ENCODE measurements at places on chromosomes 5 and 9.

DNA sequence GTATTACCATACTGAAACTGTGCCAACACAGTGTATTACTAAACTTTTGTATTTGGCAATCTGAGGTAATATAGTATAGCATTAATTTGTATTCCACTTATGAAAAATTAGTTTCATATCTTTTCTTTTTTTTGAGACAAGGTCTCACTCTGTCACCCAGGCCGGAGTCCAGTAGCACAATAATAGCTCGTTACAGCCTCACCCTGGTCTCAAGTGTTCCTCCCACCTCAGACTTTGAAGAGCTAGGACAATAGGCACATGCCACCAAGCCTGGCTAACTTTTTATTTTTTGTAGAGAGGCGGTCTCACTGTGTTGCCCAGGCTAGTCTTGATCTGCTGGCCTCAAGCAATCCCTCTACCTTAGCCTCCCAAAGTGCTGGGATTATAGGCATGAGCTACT, 36.1 kb downstream of the POLK start:
- DNase-seq: no peak

DNA sequence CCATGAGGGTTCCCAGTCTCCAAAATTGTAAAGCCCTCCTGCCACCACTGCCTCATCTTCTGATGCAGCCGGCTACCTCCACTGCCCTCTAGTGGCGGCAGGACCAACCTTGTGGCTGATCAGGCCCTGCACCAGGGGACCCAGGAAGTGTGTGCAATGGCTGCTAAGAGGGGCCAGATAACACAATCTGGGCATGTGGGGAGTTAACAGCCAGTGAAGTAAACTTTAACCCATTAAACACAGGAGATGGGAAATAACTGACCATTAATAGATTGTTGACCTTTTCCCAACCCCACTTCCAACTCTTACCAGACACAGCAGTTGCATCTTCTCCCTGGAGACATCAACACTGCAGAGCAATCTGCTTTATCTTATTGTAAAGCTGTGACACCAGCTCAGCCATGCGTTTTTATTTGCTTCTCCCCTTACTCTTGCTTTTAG, 63.3 kb downstream of the FREM1 start:
- DNase-seq: no peak

DNA sequence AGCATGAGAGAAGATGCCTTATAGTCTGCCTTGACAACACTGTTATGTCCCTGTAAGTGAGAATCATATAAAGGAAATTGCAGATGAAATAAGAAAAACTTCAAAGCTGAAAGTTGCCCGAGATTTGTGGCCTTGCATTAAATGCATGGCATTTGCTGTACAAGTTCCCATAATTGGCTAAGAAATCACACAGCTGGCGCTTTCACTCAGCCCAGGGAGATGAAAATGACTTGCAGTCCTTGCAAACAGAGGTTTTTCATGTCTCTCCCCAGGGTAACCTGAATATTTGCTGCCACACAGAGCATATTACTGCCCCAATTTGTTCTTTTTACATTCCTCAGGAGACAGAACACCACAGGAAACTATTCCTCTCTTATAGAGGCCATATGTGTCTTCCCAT, 174.8 kb downstream of the FAM114A2 start:
- DNase-seq: no peak

DNA sequence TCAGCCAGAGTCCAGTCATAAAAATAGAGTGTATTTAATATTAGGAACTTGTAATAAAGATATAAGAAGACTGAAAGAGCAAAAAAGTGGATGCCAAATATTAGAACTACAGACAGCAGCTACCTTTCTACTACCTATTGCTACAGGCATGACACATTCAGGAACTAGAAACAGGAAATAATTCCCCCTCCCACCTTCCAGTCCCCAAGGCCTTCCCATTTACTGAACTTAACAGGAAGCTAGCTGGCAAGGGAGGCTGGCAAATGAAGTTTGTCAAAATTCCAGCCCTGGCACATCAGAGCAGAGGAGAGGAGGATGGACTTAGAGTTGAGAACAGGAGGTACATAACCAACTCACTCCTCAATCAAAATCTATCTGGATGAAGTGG, 50.2 kb upstream of the RIC1 start:
- no peak for DNase-seq

DNA sequence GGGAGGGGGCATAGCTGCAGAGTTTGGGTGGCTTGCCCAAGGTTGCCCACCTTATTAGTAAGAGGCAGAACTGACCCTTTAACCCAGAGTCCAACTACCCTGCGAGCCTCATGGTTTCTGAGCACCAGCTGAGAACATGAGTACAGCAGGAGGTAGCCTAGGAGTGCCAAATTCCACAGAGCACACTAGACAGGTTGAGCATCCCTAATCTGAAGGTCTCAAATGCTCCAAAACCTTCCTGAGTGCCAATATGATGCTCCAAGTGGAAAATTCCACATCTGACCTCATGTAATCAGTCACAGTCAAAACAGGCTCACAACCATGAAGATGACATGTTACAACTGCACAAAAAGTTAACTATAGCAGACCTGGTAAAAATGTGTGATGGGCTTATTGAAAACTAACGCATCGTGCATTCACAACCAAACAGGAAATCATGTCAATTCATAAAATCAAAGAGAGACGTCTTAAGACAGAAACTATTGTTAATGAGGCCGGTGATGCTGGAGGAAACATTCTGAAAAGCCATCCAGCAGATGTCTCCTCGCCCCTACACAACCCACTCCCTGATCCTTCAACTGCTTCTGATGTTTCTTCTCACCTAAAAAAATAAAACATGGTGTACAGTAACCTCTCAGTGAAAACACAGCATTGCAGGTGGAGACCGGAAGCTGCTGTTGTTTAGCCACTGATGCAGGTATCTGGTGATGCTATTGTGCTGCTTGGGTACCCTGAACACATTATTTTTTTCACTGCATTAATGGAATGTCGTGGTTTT, 25.0 kb downstream of the PTCH1 start:
- DNase-seq: no peak

- DNase-seq: no peak
Observed at GRCh38 chr9:35285731-35286130, 123.9 kb downstream of the UNC13B start.

DNA sequence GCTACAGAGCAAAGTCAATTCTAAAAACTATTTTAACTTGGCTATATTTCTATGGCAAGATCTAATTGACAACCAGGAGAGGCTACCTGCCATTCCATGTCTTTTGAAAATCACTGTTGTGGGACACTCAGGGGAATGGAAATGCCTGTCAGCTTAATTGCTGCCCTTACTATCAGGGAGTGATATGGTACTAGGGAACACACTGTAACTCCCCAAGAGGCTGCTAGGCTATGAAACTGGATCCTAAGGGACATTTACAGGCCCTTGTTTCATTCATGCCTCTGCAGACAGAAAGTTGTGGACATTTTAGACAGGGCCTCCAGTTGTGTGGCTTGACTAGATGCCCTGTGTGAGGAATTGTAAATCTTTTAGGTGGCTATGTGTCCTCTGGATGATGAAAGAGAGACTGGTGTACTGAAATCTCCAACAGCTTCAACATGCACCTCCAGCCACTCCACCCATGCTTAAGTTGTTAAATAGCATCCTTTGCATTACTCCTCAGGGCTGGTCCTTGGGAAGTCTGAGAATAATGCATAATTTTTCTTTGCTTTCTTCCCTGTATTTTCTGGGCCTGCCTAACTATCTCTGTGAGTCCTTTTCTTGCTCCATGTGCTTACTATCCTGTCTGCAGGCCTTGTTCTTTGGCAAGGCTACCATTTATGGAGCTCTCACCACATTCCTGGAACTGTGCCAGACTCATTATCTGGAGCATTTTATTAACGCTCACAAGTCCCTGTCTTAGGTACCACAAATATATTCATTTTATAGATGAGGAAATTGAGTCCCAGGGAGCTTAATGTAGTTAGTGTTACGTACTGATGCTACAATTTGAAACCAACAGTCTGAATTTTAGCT, 3.2 kb downstream of the MROH2B start:
- no peak for DNase-seq

- DNase-seq: no peak
Observed at GRCh38 chr5:156819967-156820581, 30.0 kb upstream of the PPP1R2B start.

- peak; percentile 3 for DNase-seq
Observed at GRCh38 chr9:14031060-14031414, 282.9 kb downstream of the NFIB start.

- DNase-seq: no peak
Observed at GRCh38 chr9:126114409-126114760, 212.2 kb upstream of the MVB12B start.

- DNase-seq: no peak
Observed at GRCh38 chr5:106136061-106136460, 1534.7 kb downstream of the EFNA5 start.

DNA sequence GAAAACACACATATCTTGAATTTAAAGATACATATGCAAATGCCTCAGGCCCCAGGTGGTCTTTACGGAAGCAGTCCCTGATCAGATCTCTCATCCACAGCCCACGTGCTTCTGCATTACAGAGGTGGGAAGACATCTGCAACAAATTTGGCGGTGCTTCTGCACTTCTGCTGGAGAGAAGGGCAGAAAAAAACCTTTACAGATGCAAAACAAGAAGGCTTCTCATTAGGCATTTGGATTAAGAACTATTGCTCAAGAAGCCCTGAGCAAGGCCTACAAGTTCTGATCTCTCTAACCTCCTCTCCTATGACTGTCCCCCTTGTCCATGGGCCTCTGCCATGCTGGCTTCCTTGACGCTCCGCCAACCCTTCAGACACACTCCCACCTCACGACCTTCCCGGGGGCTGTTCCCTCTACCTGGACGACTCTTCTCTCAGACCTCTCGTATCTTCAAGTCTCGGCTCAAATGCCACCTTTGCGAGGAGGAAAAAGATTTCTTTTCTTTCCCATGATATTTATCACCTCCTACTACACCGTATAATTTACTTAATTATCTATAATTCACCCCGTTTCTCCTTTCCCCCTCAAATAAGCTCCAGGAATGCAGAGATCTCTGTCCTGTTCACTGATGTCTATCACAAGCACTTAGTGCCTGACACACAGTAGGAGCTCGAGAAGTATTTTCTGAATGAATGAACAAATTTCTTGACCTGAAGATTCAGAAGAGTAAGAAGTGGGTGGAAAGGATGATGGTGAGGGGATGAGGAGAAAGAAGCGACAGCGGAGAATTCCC, 1.1 kb downstream of the MTMR12 start:
- DNase-seq: no peak

GRCh38 chr5:95219411-95219810, 65.5 kb downstream of the MCTP1 start:
- no peak for DNase-seq

DNA sequence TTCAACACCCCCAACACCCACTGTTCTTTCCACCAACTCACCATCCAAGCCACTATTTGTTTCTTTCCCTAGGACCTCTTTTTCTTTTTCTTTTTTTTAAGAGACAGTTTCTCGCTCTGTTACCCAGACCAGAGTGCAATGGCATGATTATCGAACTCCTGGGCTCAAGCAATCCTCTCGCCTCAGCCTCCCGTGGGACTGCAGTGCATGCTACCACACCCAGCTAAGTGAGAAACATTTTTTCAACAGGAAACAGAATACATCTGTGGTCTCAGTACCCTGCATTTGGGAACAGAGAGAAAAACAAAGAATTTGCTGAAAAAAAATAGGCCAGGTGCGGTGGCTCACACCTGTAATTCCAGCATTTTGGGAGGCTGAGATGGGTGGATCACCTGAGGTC, 24.6 kb downstream of the B4GALT1 start:
- no peak for DNase-seq

DNA sequence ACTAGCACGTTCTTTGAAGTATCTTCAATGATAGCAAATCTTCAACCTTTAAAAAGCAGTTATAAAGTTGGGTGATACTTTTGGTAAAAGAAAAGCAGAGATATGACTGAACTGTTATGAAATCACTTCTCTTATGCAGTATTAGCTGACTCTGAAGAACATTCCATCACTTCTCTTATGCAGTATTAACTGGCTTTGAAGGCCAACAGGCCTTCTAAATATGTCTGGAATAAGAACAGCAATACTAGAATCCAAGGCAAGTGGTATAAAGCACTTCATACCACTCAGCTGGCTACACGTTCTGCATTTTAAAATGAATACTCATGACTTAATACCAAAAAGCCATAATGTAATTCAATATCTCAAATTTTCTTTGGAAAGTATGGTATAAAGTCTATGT, 17.3 kb downstream of the SKIC3 start:
- no peak for DNase-seq

GRCh38 chr9:126915846-126916543, 1.4 kb downstream of the RALGPS1 start:
- DNase-seq: no peak

DNA sequence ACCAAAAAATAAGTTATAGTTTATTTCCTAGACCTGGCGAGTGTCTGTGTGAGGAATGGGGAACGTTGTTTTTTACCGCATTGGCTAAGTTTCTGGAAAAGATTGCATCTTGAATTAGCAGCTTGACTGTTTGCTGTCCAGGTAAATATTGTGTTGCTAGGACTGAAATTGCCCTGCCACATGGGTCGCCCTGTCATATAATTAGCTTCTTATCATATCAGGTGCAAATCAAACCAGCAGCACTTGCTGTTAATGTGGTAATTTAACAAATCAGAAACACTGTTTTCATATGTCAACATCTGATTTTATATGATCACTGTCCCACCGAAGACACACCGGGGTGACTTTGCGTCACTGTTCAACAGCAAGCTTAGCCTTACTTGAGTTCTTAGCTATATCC, 63.7 kb upstream of the ZNF622 start:
- no peak for DNase-seq

GRCh38 chr9:101274971-101275768, 109.6 kb downstream of the BAAT start:
- DNase-seq: no peak

DNA sequence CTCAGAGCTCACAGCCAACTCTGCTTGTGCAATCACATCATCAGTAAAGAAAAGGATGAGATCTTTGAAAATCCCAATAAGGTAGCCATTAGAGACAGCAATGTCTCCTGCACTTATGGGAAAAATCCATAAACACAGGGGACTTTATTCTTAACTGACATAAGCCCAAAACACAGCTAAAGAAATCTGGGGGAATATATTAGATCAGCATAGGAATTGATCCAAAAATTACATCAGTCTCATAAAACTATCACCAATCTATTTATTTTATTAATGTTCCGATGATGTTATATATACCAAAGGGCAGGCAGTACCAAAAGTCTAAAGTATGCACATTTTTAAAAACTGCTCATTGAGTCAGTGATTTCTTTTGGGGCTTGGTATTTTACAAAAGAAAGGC, 6.9 kb downstream of the MRPS27 start:
- DNase-seq: no peak

GRCh38 chr9:93823245-93824072, 131.7 kb downstream of the BARX1 start:
- no peak for DNase-seq

GRCh38 chr5:174355208-174355612, 309.7 kb downstream of the NSG2 start:
- DNase-seq: peak; percentile 10

DNA sequence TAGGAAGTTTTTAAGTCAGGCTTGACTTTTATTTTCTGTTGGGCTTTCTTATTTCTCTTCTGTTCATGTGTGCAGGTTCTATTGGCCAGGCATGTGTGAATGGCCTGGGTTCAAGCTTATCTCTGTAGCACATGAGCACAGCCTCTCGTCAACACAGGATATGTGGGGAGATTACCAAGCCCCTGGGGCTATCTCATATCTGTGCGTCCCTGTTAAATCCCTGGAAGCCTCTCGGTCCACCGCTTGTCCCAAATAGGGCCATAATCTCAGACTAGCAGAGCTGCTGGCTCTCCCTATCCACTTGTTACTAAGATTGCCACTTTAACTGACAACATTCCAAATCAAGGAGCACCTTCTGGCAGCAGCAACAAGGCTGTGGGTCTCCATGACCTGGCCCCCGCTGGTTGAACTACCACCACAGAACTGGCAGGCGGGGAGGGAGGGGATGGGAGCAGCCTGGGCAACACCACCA, 28.4 kb upstream of the EBF1 start:
- DNase-seq: no peak

Data from AG04450 (cell line).